ENCODE measurements at places on chromosomes 7 and 10. TPM values are rescaled to one million over a fixed set of nuclear protein-coding genes. Genes with fewer than 3 reads are reported as not detected.

GRCh38 chr7:125136341-125136740 lies 206.7 kb upstream of the POT1 start:
- H3K4me3 ChIP-seq: no peak overlapping the region
- H3K27ac ChIP-seq: no peak overlapping the region
- H3K4me1 ChIP-seq: no peaks in the 10 kb centered on the region
- no peaks in the 10 kb centered on the region for H3K36me3 ChIP-seq
- no peak for DNase-seq

- H3K4me3 ChIP-seq: no peak overlapping the region
- H3K4me1 ChIP-seq: peaks cover 9% of the 10 kb centered on the region
Measured at GRCh38 chr7:22549667-22550513, 49.9 kb upstream of the STEAP1B start.

DNA sequence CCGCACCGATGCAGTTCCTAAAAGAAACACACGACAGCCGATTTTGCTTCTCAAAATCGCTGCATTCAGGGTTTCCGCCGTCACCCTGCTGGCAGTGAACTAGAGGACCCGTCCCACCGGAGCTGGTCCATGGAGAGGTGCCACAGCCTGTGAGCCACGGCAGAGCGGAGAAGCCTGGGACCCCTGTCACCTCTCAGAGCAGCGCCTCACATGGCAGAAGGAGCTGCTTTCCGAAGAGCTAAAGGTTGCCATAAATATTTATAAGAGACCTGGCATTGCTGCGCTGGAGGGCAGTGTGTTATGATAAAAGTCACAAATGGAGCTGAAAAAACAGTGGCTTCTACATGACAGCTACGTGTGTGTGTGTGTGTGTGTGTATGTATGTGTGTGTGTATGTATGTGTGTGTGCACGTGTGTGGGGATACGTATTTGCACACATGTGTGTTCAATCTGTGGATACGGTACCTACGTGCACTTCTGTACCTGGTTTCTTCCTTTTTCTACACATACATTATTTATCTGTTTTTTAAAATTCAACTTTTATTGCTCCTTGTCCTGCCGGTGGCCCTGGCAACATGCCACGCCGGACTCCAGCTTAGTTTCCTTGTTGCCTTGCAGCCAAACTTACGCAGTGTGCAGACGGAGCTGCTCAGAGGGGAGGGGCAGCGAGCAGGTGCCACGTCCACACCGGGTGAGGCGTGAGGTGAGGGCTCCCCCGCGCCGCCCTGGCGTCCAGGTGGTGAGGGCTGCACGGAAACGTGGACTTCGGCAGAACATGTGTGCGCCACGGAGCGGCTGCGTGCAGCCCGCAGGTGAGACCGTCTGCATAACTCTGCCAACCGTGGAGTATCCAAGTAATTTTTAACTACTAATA lies 115.2 kb upstream of the PITRM1 start:
- no peak for DNase-seq
- H3K4me1 ChIP-seq: no peaks in the 10 kb centered on the region
- no peaks in the 10 kb centered on the region for H3K36me3 ChIP-seq
- no peak overlapping the region for H3K27ac ChIP-seq
- no peaks in the 10 kb centered on the region for H3K27me3 ChIP-seq

GRM8 gene
- 0.38 TPM for total RNA-seq

RTKN2 gene
- total RNA-seq: 5.0 TPM

CCL24 gene
- 0.19 TPM for total RNA-seq

- H3K27ac ChIP-seq: no peak overlapping the region
- H3K4me1 ChIP-seq: peaks cover 3% of the 10 kb centered on the region
- H3K27me3 ChIP-seq: no peaks in the 10 kb centered on the region
- no peak for DNase-seq
- no peaks in the 10 kb centered on the region for H3K36me3 ChIP-seq
Measured at GRCh38 chr7:142720172-142720773, 29.0 kb upstream of the PRSS1 start.

RAB19 gene
- 2.5 TPM for total RNA-seq

ZP3 gene
- total RNA-seq: 1.6 TPM

DNA sequence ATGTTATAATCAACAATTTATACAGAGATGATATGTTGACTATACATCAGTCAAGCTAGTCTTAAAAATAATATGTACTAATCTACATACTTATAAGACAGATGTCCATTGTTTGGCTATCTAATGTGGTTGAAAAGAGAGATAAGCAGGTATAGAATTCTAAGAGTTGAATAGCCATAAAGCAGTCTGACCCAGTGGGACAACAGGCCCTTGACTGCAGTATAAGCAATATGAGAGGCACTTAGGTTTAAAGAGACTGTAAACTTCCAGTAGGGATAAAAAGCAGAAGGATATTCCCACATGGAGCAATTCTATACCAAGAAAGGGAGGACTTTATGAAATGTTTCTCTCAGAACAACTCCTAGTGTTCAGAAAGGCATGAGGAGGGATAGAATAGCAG lies 139.3 kb downstream of the ELAPOR2 start:
- no peaks in the 10 kb centered on the region for H3K27me3 ChIP-seq
- no peak overlapping the region for H3K4me3 ChIP-seq
- H3K27ac ChIP-seq: no peak overlapping the region
- no peaks in the 10 kb centered on the region for H3K4me1 ChIP-seq
- no peaks in the 10 kb centered on the region for H3K36me3 ChIP-seq

PDK4 gene
- total RNA-seq: 4.6 TPM

DNA sequence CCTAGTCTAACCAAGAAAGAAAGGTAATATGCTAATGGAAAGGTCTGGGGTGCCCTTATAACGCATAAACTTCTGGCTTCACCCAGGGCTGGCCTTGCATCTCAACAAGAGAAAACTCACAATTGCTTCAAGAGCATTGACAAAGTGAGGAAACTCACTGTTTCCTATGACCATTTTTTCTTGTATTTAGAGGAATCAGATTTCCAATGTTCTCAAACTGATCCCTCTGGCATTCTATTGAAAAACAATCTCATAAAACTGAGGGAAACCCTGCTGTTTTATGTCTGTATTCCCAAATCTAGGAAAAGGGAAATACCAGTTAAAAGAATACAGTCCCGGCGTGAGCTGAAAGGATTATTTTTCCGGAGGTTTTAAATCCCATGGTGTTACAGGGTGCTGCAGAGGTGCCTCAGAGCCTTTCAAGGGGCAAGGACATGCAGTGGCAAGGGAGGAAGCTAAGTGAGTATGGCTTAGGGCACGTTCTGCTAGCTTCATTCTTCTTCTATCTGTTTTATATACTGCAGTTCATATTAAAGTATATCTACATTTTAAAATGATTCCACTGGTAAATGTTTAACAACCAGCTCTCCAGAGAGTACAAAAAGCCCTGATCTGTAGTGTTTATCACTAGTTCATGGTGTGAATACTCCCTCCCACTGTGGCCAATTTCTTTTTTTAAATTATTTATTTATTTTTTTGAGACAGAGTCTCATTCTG lies 68.7 kb downstream of the CAV1 start:
- no peak overlapping the region for H3K27ac ChIP-seq
- DNase-seq: no peak
- no peaks in the 10 kb centered on the region for H3K4me1 ChIP-seq
- H3K36me3 ChIP-seq: no peaks in the 10 kb centered on the region
- no peaks in the 10 kb centered on the region for H3K27me3 ChIP-seq

DNA sequence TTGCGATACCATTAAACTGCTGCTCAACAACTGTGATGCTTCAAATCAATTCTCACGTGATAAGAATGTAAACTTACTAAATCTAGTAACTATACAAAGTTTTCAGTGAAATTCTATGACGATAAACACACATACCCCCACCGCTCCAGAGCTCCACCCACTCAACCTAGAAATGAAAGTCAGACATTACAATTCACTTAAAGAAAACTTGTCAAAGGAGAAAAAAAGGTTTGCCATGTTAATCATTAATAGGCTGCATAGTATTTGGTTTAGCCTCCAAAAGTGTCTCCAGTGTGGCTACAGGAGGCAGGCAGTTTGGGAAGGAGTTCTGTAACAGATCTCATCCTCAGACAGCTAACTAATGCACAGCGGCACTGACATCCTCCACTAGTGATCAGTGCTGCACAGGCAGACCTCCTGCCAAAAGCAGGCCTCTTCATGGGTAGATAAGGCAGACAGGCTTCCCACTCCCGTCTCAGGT lies 3.1 kb downstream of the HERPUD2 start:
- H3K27me3 ChIP-seq: no peaks in the 10 kb centered on the region
- peaks cover 19% of the 10 kb centered on the region for H3K4me1 ChIP-seq
- DNase-seq: no peak
- peak overlapping the region; percentile 73 for H3K27ac ChIP-seq
- H3K36me3 ChIP-seq: no peaks in the 10 kb centered on the region

DNA sequence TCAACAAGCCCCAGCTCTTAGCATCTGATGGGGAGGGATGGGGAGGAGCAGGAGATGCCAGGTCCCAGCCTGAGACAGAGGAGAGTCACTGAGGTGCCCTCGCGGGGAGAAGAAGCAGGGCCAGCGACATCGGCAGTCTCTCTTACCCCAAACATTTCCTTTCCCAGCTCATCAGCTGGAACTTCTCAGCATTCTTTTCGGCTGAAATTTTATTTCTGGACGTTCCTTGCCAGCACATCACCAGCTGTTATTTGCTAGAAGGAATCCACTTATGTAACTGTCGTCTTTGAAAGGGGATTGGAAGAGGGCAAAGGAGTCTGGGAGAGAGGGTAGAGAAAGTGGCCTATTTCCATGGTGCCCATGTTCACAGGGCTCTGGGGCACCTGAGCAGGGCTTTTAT lies 101.0 kb upstream of the SHH start:
- no peak overlapping the region for H3K27ac ChIP-seq
- H3K4me1 ChIP-seq: no peaks in the 10 kb centered on the region
- DNase-seq: no peak
- no peak overlapping the region for H3K4me3 ChIP-seq
- no peaks in the 10 kb centered on the region for H3K36me3 ChIP-seq

DNA sequence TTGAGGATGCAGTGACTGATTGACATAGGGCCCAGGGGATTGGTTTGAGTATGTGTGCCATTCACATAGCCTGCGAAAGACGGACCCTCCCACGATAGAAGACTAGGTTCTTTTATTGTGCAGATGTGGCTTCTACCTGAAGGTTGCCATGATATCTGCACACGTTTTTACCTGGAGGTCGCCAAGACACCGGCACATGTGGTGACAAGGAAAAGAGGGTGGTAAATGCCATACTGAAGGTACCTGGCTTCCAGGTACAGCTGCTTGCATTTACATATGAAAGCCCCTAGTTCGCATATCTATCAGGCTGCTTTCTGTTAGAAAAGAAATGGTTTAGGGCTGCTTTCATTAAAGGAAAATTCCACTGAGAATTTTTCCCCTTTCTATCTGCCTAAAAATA lies 43.6 kb downstream of the ZNF22 start:
- no peak for DNase-seq
- H3K27me3 ChIP-seq: no peaks in the 10 kb centered on the region
- H3K27ac ChIP-seq: no peak overlapping the region
- H3K4me3 ChIP-seq: no peak overlapping the region
- no peaks in the 10 kb centered on the region for H3K36me3 ChIP-seq
- no peaks in the 10 kb centered on the region for H3K4me1 ChIP-seq

- H3K4me1 ChIP-seq: no peaks in the 10 kb centered on the region
- no peak overlapping the region for H3K4me3 ChIP-seq
- no peaks in the 10 kb centered on the region for H3K36me3 ChIP-seq
- no peaks in the 10 kb centered on the region for H3K27me3 ChIP-seq
Measured at GRCh38 chr7:107147464-107148393, 21.1 kb upstream of the HBP1 start.

DNA sequence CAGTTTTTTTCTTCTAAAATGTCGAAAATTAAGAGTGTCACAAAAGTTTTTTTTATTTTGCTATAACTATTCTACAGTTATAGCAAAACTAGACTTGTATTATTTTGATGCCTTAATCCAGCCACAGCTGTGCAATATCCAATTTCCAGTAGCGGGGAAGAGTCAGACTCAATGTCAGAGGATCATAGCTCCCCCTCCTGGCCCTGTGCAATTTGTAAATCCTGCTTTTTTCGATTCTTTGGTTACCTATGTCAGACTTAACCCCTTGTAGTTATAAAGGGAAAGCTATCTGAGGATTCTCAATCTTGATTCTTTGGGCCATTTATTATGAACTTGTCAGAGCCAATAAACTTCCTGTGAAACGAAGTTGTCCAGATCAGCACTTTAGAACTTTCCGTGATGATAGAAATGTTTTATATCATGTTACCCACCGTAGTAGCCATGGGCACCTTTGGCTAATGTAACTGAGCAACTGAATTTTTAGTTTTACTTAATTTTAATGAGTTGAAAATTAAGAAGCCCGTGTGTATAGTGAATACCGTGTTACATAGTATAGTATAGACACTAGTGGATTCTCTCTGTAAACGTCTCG lies 87.7 kb upstream of the PRKCQ start:
- H3K4me1 ChIP-seq: peaks cover 18% of the 10 kb centered on the region
- no peaks in the 10 kb centered on the region for H3K36me3 ChIP-seq
- peak; percentile 52 for DNase-seq
- no peaks in the 10 kb centered on the region for H3K27me3 ChIP-seq

CD36 gene
- 42.8 TPM for total RNA-seq

TOMM7 gene
- total RNA-seq: 291 TPM

DNA sequence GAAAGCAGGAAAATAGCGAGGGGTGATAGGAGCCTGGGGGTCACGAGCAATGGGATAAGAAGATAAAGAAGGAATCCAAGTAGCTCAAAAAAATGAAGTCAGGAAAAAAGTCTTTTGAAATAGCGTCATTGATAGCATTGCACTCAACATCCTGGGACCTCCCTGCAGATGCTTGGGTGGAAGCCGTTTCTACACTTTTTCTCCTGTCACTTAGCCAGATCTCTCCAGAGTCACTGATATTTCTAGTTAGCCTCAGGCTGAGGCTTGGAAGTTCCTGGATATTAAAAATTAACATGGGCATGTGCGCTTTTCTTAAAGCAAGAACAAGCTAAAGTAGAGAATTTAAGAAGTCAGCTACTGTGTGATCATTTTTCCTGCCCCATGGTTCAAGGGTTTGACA lies 39.5 kb upstream of the CHST15 start:
- H3K4me3 ChIP-seq: no peak overlapping the region
- H3K36me3 ChIP-seq: no peaks in the 10 kb centered on the region
- no peak overlapping the region for H3K27ac ChIP-seq
- DNase-seq: no peak
- H3K4me1 ChIP-seq: no peaks in the 10 kb centered on the region
- no peaks in the 10 kb centered on the region for H3K27me3 ChIP-seq

All from thymus (tissue), 14 donors.